ENCODE measurements at places on chromosomes 1 and 21.

GRCh38 chr1:87182611-87183010, 146.1 kb upstream of the LMO4 start:
- no peaks in the 10 kb centered on the region for H3K27me3 ChIP-seq
- no peak overlapping the region for H3K27ac ChIP-seq
- H3K36me3 ChIP-seq = no peaks in the 10 kb centered on the region
- H3K4me3 ChIP-seq = no peak overlapping the region
- no peaks in the 10 kb centered on the region for H3K4me1 ChIP-seq

GRCh38 chr1:44808063-44808937, at the start of gene BTBD19:
Gene BTBD19, plus strand, starts transcription at chr1:44808523. Its CDS starts 298 bp downstream, at chr1:44808821.
- peak within 1 kb of the TSS; percentile 99 for H3K27ac ChIP-seq
- peak within 1 kb of the TSS; percentile 45 for H3K4me3 ChIP-seq
- no peaks in the 10 kb centered on the region for H3K27me3 ChIP-seq
- peaks cover 74% of the 10 kb centered on the region for H3K4me1 ChIP-seq
- peak; percentile 10 for DNase-seq

GRCh38 chr1:231046730-231047395, 6.8 kb upstream of the FAM89A start:
- no peak overlapping the region for H3K4me3 ChIP-seq
- H3K27me3 ChIP-seq = no peaks in the 10 kb centered on the region
- no peak for DNase-seq
- no peaks in the 10 kb centered on the region for H3K4me1 ChIP-seq

DNA sequence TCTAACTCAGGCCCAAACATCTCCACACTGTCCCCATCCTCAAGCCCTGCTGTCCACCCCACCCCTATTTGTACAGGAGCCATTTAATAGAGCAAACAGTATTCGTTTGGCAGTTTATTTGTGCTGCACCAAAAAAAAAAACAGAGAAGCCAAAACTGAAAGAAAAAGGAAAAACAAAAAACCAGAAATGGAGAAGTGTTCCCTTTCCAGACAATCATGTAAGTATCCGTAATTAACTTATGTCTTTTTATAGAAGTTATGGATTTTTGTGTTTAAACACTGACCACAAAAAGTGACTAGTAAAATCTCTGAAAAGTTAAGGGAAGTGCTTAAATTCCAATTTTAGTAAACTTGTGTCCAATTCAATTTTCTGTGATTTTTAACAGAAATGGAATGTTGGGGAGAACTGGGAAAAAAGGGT, 40.4 kb upstream of the ZBTB18 start:
- H3K27ac ChIP-seq = no peak overlapping the region
- H3K4me1 ChIP-seq = no peaks in the 10 kb centered on the region
- H3K27me3 ChIP-seq = no peaks in the 10 kb centered on the region
- H3K36me3 ChIP-seq = no peaks in the 10 kb centered on the region

DNA sequence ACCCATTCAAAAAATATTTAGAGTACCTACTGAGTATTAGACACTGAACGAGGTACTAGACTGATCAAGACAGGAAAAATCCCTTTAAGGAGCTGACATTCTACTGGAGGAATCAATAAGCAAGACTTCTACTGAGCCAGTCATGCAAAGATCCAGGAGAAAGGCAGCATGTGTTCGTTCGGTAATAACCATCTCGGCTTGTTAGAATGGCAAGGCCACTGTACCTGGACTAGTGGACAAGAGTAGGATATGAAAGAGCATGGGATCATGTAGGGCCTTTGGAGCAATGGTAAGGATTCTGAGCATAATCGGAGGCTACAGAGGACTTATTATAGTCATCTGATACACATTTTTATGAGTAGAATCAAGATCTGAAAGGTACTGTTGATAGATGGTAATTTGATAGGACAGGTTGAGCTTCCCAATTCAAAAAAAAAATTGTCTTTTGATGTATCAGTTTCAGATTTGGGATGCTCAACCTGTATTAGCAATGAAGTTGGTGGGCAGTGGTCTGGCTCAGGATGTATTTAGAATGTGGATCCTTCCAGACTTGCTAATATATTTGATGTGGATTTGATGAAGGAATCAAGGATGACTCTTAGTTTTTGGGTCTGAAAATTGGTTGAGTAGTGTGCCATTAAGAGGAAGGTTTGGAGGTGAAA, 2.3 kb downstream of the COX20 start:
- DNase-seq = no peak
- peak overlapping the region; percentile 99 for H3K27ac ChIP-seq
- H3K4me1 ChIP-seq = no peaks in the 10 kb centered on the region
- H3K4me3 ChIP-seq = no peak overlapping the region
- H3K27me3 ChIP-seq = no peaks in the 10 kb centered on the region

DNA sequence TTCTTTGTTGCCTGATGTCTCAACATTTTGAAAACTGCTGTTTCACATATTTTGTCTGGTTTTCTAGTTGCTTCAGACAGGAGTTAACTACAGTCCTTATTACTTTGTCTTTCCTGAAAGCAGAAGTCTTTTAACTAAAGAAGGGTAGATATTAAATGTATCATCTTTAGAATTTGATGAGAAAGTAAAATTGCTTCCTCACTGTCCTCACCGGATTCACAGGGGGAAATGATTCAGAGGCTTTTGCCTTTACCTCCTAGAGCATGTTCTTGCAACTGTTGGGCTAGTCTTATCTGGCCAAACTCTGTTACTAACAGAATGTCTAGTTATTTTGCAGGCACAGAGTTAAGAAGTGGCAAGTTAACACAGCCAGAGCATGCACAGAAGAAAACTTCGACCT, 107.2 kb upstream of the VAV3 start:
- H3K27ac ChIP-seq = no peak overlapping the region
- H3K4me3 ChIP-seq = no peak overlapping the region
- no peaks in the 10 kb centered on the region for H3K27me3 ChIP-seq
- no peaks in the 10 kb centered on the region for H3K4me1 ChIP-seq
- no peaks in the 10 kb centered on the region for H3K36me3 ChIP-seq

GRCh38 chr1:21534674-21535378, 25.6 kb downstream of the ALPL start:
- H3K4me3 ChIP-seq = no peak overlapping the region
- no peaks in the 10 kb centered on the region for H3K27me3 ChIP-seq
- no peak overlapping the region for H3K27ac ChIP-seq
- H3K4me1 ChIP-seq = no peaks in the 10 kb centered on the region
- DNase-seq = no peak

GRCh38 chr1:1962752-1963151, 40.8 kb downstream of the CFAP74 start:
- H3K27me3 ChIP-seq = no peaks in the 10 kb centered on the region
- no peaks in the 10 kb centered on the region for H3K4me1 ChIP-seq
- no peak overlapping the region for H3K27ac ChIP-seq
- no peak overlapping the region for H3K4me3 ChIP-seq
- DNase-seq = no peak

DNA sequence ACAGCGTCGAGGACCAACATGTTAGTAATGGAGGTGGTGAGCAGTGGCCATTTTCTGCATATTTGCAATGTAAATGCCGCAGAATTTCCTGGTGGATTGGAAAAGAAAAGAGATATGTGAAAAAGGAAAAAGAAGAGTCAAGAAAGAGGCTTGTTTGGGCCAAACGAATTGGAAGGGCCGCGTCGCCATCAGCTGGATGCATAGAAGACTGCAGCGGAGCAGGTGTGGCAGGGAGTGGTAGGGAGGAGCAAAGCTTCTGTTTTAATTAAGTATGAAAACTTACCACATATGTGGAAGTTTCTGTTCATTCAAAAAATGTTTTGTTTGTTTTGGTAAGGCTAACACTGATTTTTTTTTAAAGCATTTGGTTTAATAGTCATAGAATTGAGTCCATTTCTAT, 690.7 kb downstream of the NCAM2 start:
- no peak overlapping the region for H3K27ac ChIP-seq
- H3K36me3 ChIP-seq = no peaks in the 10 kb centered on the region
- H3K4me1 ChIP-seq = no peaks in the 10 kb centered on the region
- no peak overlapping the region for H3K4me3 ChIP-seq
- no peaks in the 10 kb centered on the region for H3K27me3 ChIP-seq

- H3K4me3 ChIP-seq = peak within 1 kb of the TSS; percentile 54
- DNase-seq = no peak
- peaks cover 35% of the 10 kb centered on the region for H3K27me3 ChIP-seq
- H3K27ac ChIP-seq = peak within 1 kb of the TSS; percentile 20
These were observed at the start of gene TAL1 for GRCh38 chr1:47232187-47232874. Gene TAL1, minus strand, starts transcription at chr1:47232225. Its CDS starts 6,337 bp downstream, at chr1:47225888.

DNA sequence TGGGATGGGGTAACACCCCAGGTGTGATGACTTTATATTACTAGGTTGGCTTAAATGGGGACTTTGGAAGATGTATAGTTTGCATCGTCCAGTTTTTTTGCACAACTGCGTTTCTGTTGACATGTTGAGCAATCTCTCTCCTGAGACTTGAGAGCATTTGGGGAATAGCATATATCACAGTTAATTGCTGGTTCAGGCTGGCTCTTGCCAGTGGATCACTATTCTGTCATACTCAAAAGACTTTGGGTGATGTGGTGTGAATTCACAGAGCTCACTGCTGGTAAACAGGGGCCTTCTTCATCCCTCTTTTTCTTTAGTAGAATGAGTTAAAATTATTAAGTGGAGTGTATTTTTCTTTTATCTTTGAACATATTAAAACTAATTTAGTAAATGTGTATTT, 44.3 kb downstream of the LHX9 start:
- no peaks in the 10 kb centered on the region for H3K27me3 ChIP-seq
- H3K4me1 ChIP-seq = no peaks in the 10 kb centered on the region
- DNase-seq = no peak

GRCh38 chr1:6134741-6135510, 45.2 kb downstream of the CHD5 start:
- no peak overlapping the region for H3K27ac ChIP-seq
- H3K27me3 ChIP-seq = no peaks in the 10 kb centered on the region
- H3K4me1 ChIP-seq = no peaks in the 10 kb centered on the region
- H3K36me3 ChIP-seq = no peaks in the 10 kb centered on the region
- H3K4me3 ChIP-seq = no peak overlapping the region

GRCh38 chr1:154434346-154435085, 29.4 kb downstream of the IL6R start:
- peak; percentile 93 for DNase-seq
- H3K4me1 ChIP-seq = no peaks in the 10 kb centered on the region
- no peaks in the 10 kb centered on the region for H3K27me3 ChIP-seq
- H3K27ac ChIP-seq = peak overlapping the region; percentile 69
- peak overlapping the region; percentile 32 for H3K4me3 ChIP-seq
- peaks cover 10% of the 10 kb centered on the region for H3K36me3 ChIP-seq

- no peaks in the 10 kb centered on the region for H3K4me1 ChIP-seq
- H3K27me3 ChIP-seq = no peaks in the 10 kb centered on the region
- H3K27ac ChIP-seq = no peak overlapping the region
- no peak overlapping the region for H3K4me3 ChIP-seq
These were observed 132.6 kb downstream of the ETS2 start for GRCh38 chr21:38938343-38938742.

DNA sequence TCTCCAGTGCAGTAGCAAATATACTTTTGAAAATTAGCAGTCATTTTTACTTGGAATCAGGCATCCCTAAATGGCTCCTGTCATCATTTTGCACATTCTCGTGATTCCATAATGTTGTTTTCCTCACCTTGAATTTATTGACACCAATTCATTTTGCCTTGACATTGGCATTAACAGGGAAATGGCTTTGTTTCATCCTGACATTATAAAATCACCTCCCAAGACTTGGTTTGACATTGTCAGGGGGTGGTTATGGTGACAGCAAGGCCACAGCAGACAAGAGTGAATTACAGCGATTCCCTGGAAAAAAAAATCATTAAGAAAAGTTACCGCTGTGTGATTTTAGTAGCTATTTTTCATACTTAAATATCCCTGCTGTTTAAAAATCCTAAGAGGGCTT, 327.0 kb downstream of the NTNG1 start:
- no peaks in the 10 kb centered on the region for H3K27me3 ChIP-seq
- no peaks in the 10 kb centered on the region for H3K4me1 ChIP-seq
- no peak for DNase-seq

GRCh38 chr1:32240140-32240951, 6.7 kb upstream of the FAM167B start:
- DNase-seq = peak; percentile 51
- peak overlapping the region; percentile 87 for H3K27ac ChIP-seq
- H3K27me3 ChIP-seq = no peaks in the 10 kb centered on the region
- peaks cover 8% of the 10 kb centered on the region for H3K4me1 ChIP-seq

DNA sequence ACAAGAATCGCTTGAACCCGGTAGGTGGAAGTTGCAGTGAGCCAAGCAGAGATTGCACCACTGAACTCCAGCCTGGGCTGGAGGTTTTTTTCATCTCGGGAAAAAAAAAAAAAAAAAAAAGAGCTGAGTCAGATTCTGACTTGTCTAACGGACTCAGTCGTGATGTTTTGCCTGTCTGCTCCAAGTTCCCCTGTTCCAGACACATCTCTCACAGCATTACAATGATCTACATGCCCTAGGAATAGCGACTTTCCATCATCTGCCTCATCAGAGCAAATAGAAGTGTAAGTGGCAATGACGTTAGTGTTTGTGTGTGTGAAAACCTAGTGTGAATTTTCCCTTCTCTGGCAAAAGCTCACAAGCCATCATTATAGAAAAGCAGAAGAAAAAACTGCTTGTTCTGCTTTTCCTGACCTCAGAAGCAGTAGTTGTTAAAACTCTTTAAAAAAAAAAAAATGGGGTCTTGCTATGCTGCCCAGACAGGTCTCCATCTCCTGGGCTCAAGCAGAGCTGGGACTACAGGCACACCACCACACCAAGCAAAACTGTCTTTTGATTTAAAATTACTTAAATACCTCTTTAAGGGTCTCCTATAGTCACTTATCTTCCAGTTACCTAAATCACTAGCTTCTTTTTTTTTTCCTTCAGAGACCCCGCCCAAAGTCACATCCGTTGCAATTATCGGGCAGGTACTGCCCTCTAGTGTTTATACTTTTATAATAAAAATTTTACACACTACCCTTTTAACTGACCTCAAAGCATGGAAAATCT, 37.3 kb downstream of the PLEKHO1 start:
- H3K27me3 ChIP-seq = no peaks in the 10 kb centered on the region
- H3K4me3 ChIP-seq = peak overlapping the region; percentile 9
- no peak for DNase-seq

- no peak for DNase-seq
- no peak overlapping the region for H3K4me3 ChIP-seq
- H3K27ac ChIP-seq = no peak overlapping the region
- H3K4me1 ChIP-seq = no peaks in the 10 kb centered on the region
These were observed 587.6 kb downstream of the NPHP4 start for GRCh38 chr1:5404412-5405203.

DNA sequence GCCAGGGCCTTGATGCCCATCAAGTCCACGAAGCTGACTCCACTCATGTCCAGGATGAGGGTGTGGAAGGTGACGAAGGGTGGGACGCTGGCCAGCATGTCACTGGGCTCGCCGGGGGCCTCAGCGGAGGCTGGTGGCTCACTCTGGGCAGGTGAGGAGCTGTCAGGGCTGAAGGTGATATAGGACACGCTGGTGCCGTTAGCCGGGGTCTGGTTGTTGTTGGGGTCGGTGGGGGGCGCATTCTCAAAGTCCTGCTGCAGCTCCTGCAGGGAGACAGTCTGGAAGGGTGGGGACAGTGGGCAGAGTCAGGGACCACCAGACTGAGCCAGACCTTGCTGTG, 21.7 kb downstream of the SLC26A9 start:
- no peak overlapping the region for H3K4me3 ChIP-seq
- DNase-seq = no peak
- H3K27ac ChIP-seq = no peak overlapping the region
- no peaks in the 10 kb centered on the region for H3K36me3 ChIP-seq
- H3K27me3 ChIP-seq = no peaks in the 10 kb centered on the region
- H3K4me1 ChIP-seq = peaks cover 7% of the 10 kb centered on the region
